ENCODE measurements at places on chromosomes 1 and 21.

- no peak for DNase-seq
Observed at GRCh38 chr1:63807046-63807445, 33.2 kb downstream of the ROR1 start.

DNA sequence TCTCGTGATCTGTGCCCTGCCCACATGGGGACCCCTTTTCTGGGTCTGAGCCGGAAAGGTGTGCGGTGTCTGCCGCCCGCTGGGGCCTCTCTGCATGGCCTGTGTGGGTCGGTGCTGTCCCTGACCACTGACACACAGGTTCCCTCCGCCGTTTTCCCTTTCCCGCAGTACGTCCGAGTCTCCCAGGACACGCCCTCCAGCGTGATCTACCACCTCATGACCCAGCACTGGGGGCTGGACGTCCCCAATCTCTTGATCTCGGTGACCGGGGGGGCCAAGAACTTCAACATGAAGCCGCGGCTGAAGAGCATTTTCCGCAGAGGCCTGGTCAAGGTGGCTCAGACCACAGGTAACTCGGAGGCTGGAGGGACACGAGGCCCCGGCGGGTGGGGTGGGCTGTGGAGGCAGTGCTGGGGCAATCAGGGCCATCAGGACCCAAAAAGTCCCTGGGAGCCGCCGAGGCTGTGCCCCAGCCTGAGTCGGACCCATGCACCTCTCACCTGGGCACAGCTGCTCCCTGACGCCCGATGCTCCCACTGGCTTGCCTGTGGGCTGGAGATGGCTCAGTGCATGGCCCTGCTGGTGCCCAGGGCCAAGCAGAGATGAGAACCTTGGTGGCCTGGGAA lies 13.3 kb downstream of the TRPM2 start:
- no peak for DNase-seq

- no peak for DNase-seq
Observed at GRCh38 chr1:161218301-161219077, 3.4 kb downstream of the FCER1G start.

- no peak for DNase-seq
Observed at GRCh38 chr1:3139871-3140361, 70.9 kb downstream of the PRDM16 start.

DNA sequence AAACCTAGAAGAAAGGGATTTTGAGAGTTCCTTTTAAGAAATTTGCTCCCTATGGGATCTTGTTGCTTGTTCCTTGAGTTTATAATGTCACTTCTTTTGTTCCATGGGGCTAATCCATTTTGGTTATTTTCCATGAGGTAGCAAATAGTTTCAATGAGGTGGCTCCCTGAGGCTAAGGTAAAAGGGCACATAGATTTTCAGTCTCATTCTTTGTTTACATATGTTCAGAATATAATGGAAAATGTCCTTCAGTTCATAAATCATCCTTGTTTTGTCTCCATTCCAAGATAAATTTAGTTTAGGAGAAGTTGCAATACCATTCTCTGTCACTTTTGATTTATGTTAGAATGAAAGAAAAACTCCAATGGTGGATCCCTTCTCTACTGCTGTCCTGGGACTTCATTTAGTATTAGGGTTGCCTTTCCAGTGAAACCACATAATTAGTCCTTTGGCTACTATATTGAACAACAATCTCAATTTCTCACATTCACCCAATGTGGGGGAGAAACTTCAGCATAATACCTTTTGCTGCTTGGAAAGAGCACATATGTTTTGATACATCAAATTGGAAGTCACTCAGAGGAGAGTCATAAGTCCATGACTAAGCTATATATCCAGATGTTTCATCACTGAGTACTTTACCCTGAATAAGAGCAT lies 80.9 kb upstream of the ADAMTS5 start:
- DNase-seq = no peak

DNA sequence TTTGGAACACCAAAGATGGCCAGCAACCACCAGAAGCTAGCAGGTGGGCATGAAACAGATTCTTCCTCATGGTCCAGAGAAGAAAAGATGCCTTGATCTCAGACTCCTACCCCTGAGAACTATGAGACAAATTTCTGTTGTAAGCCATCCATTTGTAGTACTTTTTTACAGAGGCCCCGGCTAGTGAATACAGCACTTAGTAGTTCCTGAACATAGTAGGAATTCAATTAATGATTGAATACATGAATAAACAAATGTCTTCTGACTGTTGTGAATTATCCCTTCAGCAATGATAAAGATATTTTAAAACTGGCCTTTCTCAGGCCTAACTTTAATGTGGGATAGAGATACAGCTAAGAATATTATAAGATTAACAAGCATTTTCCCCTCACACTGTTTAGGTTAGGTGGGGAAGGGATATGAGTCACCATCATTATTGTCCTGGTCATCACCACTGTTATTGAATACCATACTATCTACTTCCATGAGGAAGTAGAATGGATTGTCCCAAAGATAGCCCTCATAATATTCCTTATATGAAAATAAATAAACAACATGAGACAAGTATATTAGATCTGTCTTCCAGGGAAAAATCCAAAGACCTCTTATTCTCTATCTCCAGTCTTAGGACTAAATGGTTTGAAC lies 51.4 kb downstream of the ADCY10 start:
- no peak for DNase-seq

DNA sequence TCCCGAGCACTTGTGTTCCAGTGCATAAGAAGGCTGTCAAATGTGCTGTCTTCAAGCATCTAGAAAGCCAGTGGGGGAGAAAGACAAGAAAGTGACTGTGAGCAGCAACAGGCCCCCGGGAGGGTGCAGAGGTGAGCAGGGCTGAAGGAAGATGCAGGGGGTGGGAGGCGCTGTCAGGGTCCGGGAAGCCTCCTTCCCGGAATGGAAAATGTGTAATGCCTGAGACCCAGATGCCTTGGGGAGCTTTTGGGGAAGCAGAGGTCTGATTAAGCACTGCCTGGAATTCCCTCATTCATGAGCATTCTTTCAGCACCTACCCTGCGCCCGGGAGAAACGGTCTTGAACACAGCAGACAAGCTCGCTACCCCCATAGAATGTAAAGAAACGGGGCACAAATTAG lies 1.3 kb downstream of the NPHP4 start:
- DNase-seq = no peak

DNA sequence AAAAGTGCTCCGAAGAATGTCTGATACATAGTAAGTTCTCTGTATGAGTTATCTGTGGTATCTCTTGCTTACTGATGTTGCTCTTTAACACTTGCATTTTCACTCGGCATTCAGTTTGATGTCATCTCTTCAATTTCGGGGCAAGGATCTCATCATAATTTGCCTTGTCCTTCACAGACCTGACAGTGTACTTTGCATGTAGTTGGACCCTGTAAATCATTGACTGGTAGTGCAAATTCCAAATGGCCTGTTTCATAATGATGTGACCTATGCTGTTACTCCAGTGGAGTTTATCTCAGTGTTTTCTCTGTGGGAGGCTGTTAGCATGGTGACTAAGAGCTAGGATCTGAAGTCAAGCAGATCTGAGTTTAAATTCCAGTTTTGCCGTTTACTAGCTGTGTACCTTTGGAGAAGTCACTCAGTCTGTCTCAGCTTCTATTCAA lies 34.2 kb upstream of the ABCD3 start:
- DNase-seq = no peak

GRCh38 chr21:39363607-39364555 lies 15.0 kb upstream of the HMGN1 start:
- DNase-seq = no peak

GRCh38 chr1:97094247-97094972 lies 372.8 kb downstream of the PTBP2 start:
- DNase-seq = no peak

DNA sequence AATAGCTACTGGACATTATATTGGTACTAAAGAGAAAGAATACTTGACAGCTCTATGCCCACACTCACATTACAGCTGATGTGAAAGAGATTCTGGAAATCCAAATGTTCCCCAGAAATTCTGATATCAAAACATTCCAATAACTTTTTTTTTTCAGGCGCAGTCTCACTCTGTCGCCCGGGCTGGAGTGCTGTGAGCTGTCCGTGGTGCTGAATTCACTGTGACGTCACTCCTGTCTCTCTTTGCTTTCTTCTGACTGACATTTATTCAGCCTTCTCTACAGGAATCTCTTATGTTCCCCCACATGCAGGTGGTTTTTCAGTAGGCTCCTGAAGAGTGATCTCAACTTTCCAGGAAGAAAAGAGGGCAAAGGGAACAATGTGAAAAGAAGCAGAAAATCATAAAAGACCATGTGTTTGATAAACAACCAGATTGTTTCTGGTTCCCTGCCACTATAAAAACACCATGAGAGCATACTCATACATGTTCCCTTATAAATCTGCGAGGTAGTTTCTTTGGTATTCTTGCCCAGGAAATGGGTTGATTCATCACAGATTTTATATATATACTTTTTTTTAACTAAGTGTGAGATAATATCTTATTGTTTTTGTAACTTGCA lies 6.2 kb downstream of the S100A7A start:
- DNase-seq = peak; percentile 21

- no peak for DNase-seq
Observed at GRCh38 chr1:121517586-121518230, 332.9 kb downstream of the SRGAP2C start.

DNA sequence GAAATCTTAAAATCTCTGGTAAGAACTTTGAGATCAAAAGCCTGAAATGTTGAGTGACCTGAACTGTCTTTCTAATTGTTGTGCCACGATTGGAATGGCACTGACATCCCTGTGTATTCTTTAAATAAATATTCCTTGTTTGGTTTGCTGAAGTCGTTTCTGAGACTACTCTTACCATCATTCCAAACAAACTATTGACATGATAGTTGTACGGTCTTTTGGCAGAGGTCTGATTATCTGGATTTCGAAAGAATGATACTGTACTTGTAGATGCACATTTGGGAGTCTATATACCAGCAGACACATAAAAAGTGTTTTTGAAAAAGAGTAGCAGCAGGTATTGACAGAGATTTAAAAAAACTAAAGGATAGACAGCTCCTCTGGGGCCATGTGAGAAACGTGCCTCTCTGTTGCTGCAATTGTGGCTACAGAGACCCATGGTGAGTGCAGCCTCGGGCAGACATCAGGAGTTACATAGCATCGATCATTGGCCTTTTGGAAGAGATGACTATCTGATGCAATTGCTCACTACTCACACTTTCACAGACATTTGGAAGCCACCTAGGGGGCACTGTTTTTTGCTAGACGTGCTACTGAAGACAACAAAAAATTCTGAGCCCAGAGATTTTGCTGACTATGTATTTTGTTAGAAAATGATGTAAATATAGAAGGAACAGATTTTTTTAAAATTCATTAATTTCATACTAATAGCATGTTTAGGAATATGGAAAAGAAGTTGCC lies 464.5 kb downstream of the KCNT2 start:
- no peak for DNase-seq

DNA sequence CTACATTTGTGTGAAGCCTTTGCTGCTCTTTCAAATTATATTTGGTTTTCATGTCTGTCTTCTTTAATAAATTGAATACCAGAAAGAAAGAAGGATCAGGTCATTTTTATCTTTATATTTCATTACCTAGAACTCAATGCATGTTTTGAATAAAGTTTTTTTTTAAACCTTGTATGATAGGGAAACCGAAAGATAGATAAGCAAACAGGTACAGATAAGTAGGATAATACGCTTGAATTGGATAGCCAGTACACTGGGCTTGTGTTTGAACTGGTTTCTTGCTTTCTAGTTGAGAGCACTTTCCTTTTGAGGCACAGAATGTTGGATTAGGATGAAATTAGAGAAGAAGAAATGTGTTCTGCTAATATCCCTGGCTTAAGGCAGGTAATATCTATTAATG lies 46.9 kb downstream of the PKN2 start:
- no peak for DNase-seq

- DNase-seq = no peak
Observed at GRCh38 chr1:7495962-7496361, 275.1 kb upstream of the VAMP3 start.

GRCh38 chr1:50453266-50453665 lies 30.0 kb upstream of the DMRTA2 start:
- DNase-seq = no peak

DNA sequence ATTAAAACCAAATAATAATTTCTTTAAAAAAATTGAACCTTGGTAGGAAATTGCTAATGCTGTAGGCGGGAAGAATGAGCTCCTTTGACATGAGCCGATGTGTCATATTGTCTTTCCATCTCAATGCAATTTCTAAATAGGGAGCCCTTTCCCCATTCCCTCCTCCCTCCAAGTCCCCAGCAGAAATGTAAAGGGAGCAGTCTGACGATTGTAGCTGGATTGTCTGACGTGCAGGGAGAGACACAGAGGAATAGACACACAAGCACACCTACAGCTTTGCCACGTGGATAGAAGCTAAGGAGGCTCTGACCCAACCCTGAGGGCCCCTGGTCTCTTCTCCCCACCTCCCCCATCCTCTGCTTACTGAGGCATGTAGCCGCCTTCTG lies 3.6 kb upstream of the SYT6 start:
- DNase-seq = no peak

DNA sequence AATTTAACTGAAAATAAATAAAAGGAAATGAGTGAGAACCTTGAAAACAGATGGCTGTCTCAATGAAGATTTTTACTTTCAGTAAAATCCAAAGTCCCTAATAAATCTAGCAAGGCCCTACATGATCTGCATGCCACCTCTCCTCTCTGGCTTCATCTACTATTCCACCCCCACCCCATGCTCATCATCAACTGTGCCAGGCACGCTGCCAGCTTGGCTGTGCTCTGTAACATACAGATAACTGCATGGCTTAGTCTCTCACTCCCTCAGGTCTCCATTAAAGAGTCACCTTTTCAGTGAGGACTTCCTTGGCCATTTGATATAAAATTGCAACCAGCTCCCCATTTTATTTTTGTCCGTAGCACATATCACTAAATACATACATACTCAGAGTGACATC lies 26.7 kb downstream of the RGSL1 start:
- DNase-seq = no peak

GRCh38 chr1:170593173-170594011 lies 61.4 kb downstream of the GORAB start:
- no peak for DNase-seq

DNA sequence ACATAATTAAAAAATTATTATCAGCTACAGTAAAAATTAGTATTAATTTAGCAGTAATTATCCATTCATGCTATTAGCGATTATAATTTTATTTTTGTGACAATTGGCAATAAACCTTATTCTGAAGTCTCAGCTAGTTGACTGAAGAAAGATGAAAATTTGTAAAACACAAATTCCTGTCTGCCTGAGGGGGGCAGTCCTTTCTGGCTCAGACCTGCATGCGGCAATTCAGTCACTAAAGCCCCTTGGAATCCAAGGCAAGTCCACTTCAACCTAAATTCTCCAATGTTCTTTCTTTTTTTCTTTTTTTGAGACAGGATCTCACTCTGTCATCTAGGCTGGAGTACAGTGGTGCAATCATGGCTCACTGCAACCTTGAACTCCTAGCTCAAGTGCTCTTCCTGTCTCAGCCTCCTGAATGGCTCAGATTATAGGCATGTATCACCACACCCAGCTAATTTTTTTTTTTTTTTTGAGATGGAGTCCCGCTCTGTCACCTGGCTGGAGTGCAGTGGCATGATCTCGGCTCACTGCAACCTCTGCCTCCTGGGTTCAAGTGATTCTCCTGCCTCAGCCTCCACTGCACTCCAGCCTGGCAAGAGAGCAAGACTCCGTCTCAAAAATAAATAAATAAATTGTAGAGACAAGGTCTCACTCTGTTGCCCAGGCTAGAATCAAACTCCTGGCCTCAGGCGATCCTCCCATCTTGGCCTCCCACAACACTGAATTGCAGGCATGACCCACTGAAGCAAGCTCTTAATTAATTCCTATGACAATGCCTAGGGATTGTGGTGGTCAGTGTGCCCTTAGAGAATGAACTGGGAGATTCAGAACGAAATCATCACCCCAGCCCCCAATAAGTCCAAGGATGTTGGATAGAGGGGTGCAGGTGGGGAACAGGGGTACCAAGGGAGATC lies 24.2 kb upstream of the ITPKB start:
- no peak for DNase-seq

All from stimulated activated CD4-positive, alpha-beta T cell treated with anti-CD3 and anti-CD28 coated beads, TNF-alpha, amount 100 ng/mL, for 1 hour (primary cell).